Stimulated activated CD4-positive, alpha-beta T cell treated with anti-CD3 and anti-CD28 coated beads, Interleukin-2, amount 100 ng/mL, for 48 hours (primary cell): ENCODE measurements at places on chromosomes 12 and 14.

- no peak for DNase-seq
Observed at GRCh38 chr14:54935958-54936357, 33.3 kb upstream of the GCH1 start.

- no peak for DNase-seq
Observed at GRCh38 chr14:73188501-73188911, 48.8 kb upstream of the PAPLN start.

DNA sequence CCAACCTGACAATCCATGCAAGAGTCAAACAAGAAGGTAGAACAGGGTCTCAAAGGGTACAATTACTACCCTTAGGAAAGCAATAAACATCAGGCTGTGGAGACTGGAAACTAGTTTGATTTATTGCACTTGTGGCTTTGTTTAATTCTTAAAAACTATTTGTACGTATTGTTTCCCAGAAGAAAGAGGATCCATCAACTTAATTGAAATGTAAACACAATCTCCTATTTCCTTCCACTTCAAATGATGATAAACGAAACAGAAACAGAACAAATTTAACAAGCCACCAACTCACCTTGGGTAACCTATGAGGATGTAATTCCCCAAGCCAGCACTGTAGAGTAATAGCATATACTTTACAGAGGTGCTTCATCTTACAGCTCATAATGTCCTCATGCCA lies 8.0 kb downstream of the STXBP6 start:
- no peak for DNase-seq

DNA sequence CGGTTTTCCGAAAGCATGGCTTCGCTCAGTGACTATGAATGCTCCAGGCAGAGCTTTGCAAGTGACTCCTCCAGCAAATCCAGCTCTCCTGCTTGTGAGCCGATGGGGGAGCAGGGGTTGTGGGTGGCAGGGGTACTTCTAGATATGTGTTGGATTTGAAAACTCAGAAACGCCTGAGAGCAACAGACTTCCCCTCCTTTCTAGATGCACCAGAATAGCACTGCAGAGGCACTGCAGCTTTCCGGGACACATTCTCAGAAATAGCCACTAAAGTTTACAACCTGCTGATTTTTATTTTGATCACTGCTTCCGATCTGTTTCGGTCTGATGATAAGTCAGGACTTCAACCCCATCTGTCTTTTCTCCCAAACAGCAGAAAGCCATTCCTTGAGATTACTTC lies 8.6 kb downstream of the TCP11L2 start:
- DNase-seq, result no peak

DNA sequence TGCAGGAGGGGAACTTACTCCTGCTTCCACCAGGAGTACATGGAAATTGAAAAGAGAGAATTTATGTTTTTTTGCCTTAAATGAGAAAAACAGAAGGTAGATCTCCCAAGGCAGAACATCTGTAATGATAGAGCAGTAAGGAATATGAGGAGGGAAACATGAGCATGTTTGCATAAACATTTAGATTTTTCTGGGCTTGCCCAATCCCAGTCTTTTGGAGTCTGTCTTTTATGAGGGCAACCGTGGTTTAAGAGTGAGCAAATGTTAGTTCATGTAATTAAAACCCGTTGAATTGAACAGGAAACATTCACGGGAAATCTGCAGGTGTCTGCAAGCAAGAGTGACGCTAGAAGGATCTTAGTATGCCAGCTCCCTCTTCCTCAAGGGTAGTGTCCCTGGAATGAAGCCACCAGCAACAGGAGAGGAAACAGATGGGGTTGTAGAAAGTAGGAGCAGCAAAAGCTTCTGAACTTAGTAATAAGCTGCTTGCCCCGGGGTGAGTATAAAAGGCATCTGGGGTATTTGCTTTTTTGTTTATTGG lies 79.3 kb downstream of the ARF6 start:
- no peak for DNase-seq

DNA sequence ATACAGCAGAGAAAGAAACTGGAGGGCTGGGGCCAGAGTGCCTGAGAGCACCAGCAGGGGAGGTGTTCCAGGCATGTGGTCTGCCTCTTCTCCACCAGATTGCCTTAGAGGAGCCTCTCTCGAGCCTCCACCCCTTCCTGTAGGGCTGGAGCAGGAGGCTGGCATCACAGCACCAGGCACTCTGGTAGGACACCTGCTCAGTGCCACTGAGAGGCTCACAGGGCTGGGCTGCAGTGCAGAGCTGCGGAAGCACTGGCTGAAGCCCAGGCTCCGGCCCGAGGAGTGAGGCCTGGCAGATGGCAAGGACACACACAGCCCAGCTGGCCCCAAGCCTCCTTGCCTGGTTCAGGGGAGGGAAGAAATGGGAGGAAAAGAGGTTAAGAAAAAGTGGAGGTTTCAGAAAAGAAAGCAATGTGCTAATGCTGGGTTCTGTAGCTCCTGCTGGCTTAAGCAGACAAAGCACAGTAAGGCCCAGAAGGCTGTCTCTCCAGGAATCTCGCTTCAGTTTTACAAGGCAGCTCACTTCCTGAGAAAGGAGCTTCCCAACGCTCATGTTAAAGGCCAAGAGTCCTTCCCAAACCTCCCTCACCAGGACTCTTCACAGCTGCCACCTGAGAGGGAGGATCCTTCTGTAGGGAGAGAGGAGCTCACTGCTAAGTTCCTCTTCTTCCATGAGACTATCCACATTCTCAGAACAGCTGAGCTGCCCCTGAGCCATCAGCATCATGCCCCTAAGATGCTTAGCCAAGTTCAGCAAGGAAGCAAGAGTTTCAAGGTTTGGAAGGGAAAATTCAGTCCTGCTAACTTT lies 23.8 kb downstream of the SPTB start:
- no peak for DNase-seq

DNA sequence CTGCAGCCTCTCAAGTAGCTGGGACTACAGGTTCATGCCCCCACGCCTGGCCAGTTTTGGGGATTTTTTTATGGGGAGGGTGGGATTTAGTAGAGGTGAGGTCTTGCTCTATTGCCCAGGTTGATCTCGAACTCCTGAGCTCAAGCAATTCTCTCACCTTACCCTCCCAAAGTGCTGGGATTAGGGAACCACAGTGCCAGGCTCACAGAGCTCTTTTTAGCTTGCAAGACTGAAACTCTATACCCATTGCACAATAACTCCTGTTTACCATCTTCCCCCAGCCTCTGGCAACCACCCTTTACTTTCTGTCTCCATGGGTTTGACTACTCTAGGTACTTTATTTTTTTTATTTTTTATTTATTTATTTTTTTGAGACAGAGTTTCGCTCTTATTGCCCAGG lies 25.7 kb upstream of the CDK17 start:
- no peak for DNase-seq

DNA sequence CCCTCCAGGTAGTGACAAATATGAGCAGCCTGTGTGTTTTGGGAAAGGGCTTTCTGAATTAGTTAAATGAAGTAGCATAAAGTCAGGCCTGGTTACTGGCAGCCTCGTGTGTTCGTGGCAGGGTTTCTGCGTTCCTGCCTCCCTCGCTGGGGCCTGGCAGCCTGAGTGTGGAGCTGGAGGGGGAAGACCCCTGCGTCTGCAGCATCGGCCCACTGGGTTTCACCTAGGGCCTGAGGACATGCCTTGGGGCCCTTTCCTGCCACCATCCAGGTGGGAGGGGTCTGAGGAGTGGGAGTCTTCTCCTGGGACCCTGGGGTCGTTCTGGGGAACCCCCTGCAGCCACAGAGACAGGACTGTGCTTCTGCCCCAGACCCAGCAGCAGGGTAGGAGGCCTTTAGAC lies 20.4 kb upstream of the AMN start:
- DNase-seq, result no peak

DNA sequence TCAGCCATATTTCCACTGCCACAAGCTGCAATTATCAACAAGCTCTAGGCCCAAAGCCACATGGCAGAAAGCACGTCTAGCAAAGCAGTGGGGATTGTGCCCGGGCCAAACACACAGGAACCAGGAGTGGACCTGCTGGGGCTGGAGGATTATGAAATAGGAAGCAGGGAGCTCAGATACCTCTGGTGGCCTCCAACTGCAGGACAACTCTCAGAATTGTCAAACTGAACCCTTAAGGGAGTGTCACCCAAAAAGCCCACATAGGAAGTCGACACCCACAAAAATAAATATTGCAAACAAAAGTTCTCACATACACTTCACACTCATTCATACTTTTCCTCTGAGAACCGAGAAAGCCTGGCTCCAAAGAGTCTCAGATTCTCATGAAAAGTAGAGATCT lies 26.1 kb downstream of the KCTD10 start:
- DNase-seq, result no peak

DNA sequence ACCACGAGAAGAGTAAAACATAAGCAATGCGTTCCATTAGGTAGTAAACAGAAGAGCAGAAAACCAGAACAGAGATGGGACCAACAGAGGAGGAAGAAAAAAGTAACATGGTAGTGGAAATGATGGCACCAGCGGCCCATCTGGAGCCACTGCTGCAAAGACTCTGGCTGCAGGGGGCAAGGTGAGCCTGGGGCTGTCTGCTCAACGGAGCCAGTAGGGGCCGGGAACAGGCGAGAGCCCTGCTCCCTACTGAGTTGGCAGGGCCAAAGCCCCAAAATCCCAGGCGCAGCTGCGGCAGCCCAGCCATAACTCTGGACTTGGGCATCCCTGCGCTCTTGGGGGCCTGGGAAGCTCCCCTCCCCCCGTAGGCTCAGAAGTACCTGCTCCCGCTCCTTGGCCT lies 28.5 kb upstream of the PYGL start:
- DNase-seq, result no peak

DNA sequence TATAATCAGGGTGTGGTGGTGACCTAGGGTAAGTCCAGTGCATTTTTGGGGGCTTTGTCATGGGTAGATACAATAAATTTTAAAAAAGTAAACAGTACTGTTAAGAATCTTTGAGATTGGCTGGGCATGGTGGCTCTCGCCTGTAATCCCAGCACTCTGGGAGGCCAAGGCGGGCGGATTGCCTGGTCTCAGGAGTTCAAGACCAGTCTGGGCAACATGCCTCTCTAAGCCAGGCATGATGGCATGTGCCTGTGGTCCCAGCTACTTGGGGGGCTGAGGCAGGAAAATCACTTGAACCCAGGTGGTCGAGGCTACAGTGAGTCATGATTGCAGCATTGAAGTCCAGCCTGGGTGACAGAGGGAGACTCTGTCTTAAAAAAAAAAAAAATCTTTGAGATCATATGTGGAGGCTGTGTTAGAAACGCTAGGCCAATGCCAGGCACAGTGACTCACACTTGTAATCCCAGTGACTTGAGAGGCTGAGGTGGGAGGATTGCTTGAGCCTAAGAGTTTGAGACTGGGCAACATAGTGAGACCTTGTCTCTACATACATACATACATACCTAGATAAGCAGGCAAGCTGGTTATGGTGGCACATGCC lies 67.7 kb downstream of the PRKCH start:
- no peak for DNase-seq

- DNase-seq, result no peak
Observed at GRCh38 chr14:34536951-34537676, 2.4 kb downstream of the EAPP start.

- no peak for DNase-seq
Observed at GRCh38 chr12:126668538-126668937, 1598.4 kb upstream of the TMEM132C start.

DNA sequence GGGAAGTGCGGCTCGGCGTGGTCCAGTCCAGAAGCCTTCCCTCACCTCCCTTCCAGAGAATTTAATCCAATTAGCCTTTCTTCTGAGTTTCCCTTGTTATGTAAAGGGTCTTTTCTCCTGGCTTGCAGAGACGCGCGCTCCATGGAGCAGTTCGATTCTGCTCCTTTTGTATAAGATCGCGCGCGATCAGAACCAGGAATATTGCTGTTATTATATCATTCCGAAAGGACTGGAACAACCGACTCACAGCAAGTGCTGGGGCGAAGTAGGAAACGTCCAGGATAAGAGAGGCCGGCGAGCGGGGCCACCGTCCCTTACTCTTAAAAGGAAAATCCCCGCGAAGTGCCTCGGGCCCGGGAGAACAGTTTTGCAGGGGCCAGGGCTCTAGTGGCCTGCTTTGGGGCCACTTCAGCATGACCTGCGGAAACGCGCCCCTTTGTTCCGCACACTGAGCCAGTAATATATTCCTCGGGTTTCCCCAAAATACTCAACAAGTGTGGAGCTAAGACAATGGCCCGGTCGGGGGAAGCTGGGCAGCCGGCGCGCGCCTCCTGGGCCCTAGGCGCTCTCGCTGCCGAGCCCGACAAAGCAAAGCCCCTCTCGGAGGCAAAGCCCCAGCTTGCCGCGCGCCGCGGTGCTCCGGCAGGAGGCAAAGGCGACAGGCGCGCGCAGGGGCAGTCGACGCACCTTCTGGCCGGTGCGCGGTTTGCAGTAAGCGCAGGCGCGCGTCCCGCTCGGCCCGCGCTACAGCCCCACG lies 2.9 kb downstream of the RFX4 start:
- DNase-seq, result no peak

DNA sequence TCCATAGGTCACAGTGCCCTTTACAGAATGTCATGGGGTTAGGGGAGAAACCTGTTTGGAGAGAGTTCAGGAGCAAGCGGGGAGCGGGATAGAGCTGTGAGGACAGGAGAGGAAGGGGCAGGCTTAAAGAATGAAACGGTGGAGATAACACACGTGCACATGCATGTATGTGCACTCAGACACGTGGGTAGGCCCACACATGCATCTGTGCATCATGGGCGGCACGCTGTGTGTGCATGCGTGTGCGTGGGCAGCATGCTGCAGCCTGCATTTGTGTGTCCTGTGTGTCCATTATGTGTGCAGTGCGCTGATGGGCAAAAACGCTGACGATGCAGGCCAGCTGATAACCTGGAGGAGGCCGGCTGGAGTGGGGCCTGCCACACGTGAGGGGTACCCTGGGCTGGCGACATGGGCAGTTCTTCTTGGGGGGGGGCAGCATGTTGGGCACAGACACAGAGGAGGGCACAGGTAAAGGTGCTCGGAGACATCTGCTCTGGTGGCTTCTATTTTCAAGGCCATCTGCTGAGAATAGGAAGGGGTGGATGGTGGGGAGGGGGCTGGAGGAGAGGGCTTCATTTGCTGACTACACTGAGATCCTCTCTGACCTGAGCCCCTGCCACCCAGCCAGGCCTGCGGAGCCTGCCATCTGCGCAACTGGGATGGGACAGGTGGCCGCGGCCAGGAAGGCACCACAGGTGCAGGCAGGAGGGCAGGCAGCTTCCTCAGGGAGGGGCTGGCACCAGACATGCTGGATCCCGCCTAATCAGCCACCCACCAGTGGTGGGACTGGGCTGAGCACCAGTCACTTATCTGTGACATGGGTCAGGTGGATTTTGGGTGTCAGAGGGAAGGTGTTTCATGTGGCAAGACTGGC lies 4.6 kb upstream of the ANKRD9 start:
- no peak for DNase-seq

DNA sequence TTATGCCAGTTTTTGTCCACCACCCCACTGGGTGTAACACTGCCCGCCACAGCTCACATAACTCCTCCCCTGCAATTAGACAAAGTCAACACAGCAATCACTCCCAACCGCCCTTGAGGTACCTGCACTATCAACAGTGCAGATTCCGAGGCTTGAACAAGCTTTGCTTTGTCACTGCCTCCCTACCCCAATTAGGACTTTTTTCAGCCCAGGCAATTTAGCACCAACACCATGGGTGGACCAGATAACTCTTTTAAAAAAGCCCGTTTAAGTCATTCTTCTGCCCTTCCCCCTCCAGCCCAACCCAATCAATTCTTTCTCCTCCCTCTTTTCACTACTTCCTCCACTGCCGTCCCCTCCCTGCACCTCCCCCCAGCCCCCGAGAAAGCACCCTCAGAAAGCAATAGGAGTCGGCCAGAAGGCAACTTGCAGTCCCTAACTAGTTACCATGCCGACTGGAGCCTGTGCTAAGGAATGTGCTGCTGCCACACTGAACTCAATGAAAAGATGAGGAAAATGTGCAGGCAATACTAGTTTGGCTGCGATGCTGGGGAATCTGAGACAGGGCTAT lies 45.7 kb upstream of the OTX2 start:
- DNase-seq, result no peak

- DNase-seq, result no peak
Observed at GRCh38 chr14:79177106-79177505, 1006.9 kb downstream of the NRXN3 start.
